Small intestine (tissue), 16 donors: ENCODE measurements at places on chromosomes 4 and X. TPM values are rescaled to one million over a fixed set of nuclear protein-coding genes. Genes with fewer than 3 reads are reported as not detected.

Gene PPBP
- not detected for polyA plus RNA-seq

Gene MAGEA11
- polyA plus RNA-seq: not detected

Gene P2RY4
- 0.12 TPM for polyA plus RNA-seq

Gene COX7B2
- not detected for polyA plus RNA-seq

Gene PPP1R3F
- 2.7 TPM for polyA plus RNA-seq

Gene C4orf50
- 0.49 TPM for polyA plus RNA-seq

GRCh38 chr4:110486256-110486655, 10.3 kb downstream of the ENPEP start:
- H3K4me3 ChIP-seq: no peak overlapping the region
- peak overlapping the region; percentile 67 for H3K27ac ChIP-seq
- no peaks in the 10 kb centered on the region for H3K4me1 ChIP-seq

- no peaks in the 10 kb centered on the region for H3K27me3 ChIP-seq
- no peak overlapping the region for H3K4me3 ChIP-seq
- H3K4me1 ChIP-seq: no peaks in the 10 kb centered on the region
- DNase-seq: no peak
These were observed 787.9 kb upstream of the GALNTL6 start for GRCh38 chr4:171025343-171025742.

DNA sequence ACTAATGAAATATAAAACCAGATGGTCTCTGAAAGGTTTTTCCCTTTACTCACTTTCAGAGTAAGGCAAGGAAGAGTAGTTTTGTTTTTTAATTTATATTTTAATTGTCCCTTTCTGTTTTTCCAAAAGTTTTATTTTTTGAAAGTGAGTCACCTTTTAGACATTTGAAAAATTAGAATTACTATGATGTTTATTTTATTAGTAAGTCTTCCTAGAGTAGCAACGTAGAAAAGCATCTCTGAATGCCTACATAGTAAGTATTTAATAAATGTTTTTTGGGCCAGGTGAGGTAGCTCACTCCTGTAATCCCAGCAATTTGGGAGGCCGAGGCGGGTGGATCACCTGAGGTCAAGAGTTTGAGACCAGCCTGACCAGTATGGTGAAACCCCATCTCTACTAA, 51.1 kb downstream of the TET2 start:
- DNase-seq: no peak
- H3K36me3 ChIP-seq: no peaks in the 10 kb centered on the region
- H3K27me3 ChIP-seq: no peaks in the 10 kb centered on the region
- H3K27ac ChIP-seq: no peak overlapping the region

DNA sequence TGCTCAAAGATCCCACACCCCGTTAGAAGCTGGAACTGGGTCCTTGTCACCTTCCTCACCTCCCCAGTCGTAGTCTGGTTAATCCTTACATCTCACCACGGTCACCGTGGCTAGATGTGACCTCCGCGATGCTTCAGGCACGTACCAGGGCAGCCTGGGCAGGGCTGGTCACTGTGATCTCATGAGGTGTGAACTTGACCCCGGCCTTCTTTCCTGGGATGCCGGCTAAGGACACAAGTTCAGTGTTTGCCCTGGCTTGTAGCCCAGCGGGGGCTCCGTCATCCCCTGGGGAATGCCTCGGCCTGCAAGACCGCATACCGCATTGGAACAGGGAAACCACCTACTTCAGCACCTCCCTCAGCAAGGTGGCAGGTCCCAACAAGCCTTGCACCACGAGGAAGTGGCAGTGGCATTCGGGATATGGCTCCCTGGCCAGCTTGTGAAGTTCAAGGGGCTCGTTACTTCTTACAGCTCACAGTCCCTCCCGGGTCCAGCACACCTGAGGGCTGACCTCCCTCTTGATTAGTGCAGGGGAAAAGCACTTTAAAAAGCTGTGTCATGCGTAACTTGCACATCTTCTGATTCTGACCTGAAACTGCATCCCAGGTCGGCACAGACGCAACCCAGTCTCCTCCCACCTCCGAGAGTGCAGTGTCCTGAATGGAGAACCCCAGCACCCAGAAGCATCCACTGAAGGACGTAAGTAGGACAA, 25.9 kb downstream of the NOP14 start:
- peaks cover 22% of the 10 kb centered on the region for H3K4me1 ChIP-seq
- H3K4me3 ChIP-seq: no peak overlapping the region
- H3K36me3 ChIP-seq: peaks cover 2% of the 10 kb centered on the region
- no peak for DNase-seq

GRCh38 chr4:110224142-110224541, 25.7 kb upstream of the ELOVL6 start:
- no peak overlapping the region for H3K27ac ChIP-seq
- no peaks in the 10 kb centered on the region for H3K27me3 ChIP-seq
- no peaks in the 10 kb centered on the region for H3K4me1 ChIP-seq
- no peaks in the 10 kb centered on the region for H3K36me3 ChIP-seq

DNA sequence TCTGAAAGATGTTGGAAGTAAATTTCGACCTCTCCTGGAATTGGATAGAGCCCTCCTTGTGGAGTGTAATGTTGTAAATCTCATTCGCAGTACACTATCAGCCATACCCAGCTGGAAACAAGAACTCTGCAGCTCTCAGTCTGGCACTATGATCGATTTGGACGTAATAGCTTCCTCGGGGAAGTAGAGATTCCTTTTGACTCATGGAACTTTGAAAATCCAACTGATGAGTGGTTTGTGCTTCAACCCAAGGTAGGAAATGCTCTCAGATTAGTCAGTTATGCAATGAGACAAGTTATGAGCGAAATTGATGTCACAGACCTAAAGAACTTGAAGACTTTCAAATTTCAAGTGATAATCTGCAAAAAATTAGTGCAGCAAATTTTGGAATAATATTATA, 103.9 kb downstream of the SYTL5 start:
- DNase-seq: no peak
- no peaks in the 10 kb centered on the region for H3K27me3 ChIP-seq
- H3K36me3 ChIP-seq: no peaks in the 10 kb centered on the region
- H3K4me1 ChIP-seq: no peaks in the 10 kb centered on the region
- H3K4me3 ChIP-seq: no peak overlapping the region

DNA sequence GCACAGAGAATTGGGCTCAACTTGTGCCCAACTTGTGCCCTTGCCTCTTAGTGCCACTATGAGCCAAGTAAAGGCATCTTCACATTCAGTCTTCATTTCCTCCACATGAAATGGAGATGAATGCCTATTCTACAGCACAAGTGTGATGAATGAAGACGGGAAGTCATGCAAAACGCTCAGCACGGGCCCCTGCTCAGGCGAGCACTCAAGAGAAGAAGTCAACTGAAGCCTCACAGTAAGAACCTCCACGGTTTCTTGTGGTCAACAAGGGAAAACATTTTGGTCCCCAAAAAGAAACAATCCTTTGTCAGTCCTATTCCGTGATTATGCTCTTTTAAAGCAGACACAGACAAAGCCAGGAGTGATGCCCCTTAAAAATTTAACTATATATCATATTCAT, 87.0 kb downstream of the IRF2 start:
- no peaks in the 10 kb centered on the region for H3K27me3 ChIP-seq
- peaks cover 39% of the 10 kb centered on the region for H3K36me3 ChIP-seq
- H3K4me3 ChIP-seq: no peak overlapping the region
- DNase-seq: no peak
- peaks cover 18% of the 10 kb centered on the region for H3K4me1 ChIP-seq

DNA sequence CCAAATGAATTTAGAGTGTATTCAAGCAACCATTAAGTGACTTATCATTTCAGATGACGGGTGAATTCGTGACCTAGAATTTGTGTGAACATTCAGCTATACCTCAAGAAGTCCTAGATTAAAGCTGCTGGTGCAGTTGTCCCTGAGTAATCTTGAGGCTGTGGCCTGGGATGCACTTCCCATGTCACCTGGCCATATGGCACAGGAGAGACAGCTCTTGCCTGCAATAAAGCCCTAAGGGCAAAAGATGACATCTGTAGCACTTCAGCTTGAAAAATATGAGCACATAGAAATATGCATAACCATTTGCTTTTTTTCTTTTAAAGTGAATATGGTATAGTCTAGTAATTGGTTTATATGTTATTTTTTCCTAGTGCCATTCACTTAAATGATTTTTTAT, 125.8 kb downstream of the FHDC1 start:
- no peaks in the 10 kb centered on the region for H3K36me3 ChIP-seq
- no peak for DNase-seq
- H3K4me3 ChIP-seq: no peak overlapping the region
- no peaks in the 10 kb centered on the region for H3K27me3 ChIP-seq

DNA sequence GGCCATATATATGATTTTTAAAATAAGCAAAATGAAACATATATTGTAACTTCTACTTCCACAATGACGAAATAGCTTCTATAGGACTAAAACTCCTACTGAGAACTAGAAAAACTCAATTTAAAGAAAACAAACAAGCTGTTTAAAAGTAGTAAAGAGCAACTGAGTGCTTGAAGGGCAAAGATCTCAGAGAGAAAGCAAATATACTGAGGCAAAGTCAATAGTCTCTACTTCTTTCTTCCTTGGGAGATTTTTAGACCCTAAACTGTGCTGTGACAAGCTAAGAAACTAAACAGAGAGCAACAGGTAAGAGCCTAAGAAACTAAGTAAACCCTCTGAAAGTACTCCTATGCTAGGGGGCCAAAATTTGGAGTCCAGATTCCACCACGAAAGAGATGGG, 8.6 kb downstream of the RCHY1 start:
- H3K4me3 ChIP-seq: no peak overlapping the region
- no peaks in the 10 kb centered on the region for H3K27me3 ChIP-seq
- DNase-seq: no peak
- peaks cover 16% of the 10 kb centered on the region for H3K36me3 ChIP-seq

GRCh38 chrX:153648358-153649177, 1.6 kb downstream of the DUSP9 start:
- no peak for DNase-seq
- H3K27me3 ChIP-seq: peaks cover 44% of the 10 kb centered on the region
- no peak overlapping the region for H3K27ac ChIP-seq
- H3K4me3 ChIP-seq: no peak overlapping the region
- no peaks in the 10 kb centered on the region for H3K4me1 ChIP-seq
- H3K36me3 ChIP-seq: no peaks in the 10 kb centered on the region

GRCh38 chr4:158811704-158812103, 42.9 kb downstream of the FNIP2 start:
- H3K27ac ChIP-seq: no peak overlapping the region
- H3K4me1 ChIP-seq: peaks cover 13% of the 10 kb centered on the region
- no peaks in the 10 kb centered on the region for H3K36me3 ChIP-seq

GRCh38 chrX:11143931-11144678, 33.0 kb downstream of the HCCS start:
- H3K4me3 ChIP-seq: no peak overlapping the region
- no peaks in the 10 kb centered on the region for H3K27me3 ChIP-seq
- no peak overlapping the region for H3K27ac ChIP-seq
- DNase-seq: peak; percentile 74
- no peaks in the 10 kb centered on the region for H3K36me3 ChIP-seq

DNA sequence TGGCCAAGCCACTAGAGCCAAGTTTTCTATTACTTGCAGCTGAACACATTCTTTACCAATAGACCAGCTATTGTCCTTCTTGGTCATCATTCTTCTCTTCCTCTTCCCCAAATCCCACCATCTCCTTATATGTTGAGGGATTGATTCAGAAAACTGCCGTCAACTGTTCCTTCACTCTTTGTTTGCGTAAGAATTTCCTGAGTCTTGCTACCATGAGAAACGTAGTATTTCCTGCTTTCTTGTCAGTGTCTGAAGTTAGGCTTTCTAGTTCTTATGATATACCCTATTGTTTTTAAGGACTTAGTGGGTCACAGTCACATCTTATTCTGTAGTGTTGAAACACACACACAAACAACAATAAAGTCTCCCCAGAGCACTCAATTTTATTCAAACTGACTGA, 20.1 kb downstream of the IGFBP7 start:
- no peak for DNase-seq
- H3K36me3 ChIP-seq: no peaks in the 10 kb centered on the region
- H3K4me3 ChIP-seq: no peak overlapping the region
- H3K27me3 ChIP-seq: no peaks in the 10 kb centered on the region
- H3K4me1 ChIP-seq: no peaks in the 10 kb centered on the region
- H3K27ac ChIP-seq: no peak overlapping the region

- no peaks in the 10 kb centered on the region for H3K27me3 ChIP-seq
- H3K4me3 ChIP-seq: no peak overlapping the region
- no peak overlapping the region for H3K27ac ChIP-seq
- H3K36me3 ChIP-seq: no peaks in the 10 kb centered on the region
These were observed 83.9 kb upstream of the SORBS2 start for GRCh38 chr4:185895866-185896265.

DNA sequence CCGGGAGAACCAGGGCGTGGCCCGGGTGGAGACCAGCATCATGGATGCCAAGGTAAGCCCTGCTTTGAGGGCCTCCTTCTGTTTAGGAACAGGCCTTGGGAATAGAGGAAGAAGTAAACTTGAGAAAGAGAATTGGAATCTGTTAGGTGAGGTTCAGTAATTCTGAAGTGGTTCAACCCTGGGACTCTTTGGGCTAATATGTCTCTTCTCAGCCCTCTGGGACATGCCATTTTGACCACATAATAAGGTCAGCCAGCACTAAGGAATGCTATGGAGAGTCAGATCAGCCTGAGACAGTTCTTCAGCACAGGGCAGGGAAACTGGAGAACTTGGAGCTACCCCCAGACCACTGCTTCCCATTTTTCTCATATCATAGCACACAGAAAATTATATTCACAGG, 63.3 kb upstream of the PRPS1 start:
- H3K27ac ChIP-seq: no peak overlapping the region
- H3K27me3 ChIP-seq: no peaks in the 10 kb centered on the region
- H3K4me3 ChIP-seq: no peak overlapping the region
- H3K4me1 ChIP-seq: no peaks in the 10 kb centered on the region
- no peaks in the 10 kb centered on the region for H3K36me3 ChIP-seq
- no peak for DNase-seq

- H3K4me3 ChIP-seq: no peak overlapping the region
- peaks cover 14% of the 10 kb centered on the region for H3K36me3 ChIP-seq
- no peaks in the 10 kb centered on the region for H3K27me3 ChIP-seq
- DNase-seq: no peak
- no peaks in the 10 kb centered on the region for H3K4me1 ChIP-seq
These were observed 82.8 kb downstream of the LNX1 start for GRCh38 chr4:53508446-53508845.

DNA sequence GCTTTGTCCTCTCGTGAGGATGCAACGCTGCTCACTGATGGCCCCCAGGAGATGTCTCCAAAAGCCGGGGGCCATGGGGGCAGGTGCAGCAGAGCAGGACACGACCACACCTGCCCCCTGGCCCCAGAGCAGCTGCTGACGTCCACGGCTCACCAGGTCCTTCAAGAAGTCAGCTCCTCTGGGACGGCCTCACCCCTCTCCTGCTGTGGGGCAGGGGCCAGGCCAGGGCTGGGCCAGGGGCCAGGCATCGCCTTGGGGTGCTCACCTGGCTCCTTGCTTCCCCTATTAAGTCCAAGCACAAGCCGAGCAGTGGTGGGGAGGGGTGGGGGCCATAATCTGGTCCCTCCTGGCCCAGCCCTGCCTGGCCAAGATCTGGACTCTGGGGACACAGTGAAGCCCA, 28.6 kb upstream of the MXD4 start:
- H3K4me1 ChIP-seq: no peaks in the 10 kb centered on the region
- no peak overlapping the region for H3K27ac ChIP-seq
- H3K4me3 ChIP-seq: no peak overlapping the region
- no peaks in the 10 kb centered on the region for H3K27me3 ChIP-seq
- no peak for DNase-seq
